GOT3 (cell line): ENCODE measurements at places on chromosomes 12 and 14.

DNA sequence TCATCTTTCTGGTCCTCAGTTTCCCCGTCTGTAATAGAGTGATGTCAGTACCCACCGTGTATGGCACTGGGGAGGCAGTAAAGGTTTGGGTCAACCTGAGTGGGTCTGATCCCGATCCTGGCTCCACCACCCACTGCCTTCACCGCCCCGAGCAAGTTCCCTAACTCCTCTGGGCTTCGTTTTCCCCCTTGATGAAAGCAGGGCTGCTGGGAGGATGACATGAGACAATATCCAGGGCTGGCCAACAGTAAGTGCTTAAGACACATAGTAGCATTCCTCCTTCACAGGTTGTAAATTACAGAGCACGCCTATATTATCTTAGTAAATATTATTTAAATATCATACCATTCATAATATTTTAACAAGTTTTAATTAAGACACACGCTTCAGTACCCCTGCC, 595 bp downstream of the PLEK2 start:
- DNase-seq, result no peak

GRCh38 chr12:13536219-13536910, 339.8 kb downstream of the EMP1 start:
- no peak for DNase-seq

DNA sequence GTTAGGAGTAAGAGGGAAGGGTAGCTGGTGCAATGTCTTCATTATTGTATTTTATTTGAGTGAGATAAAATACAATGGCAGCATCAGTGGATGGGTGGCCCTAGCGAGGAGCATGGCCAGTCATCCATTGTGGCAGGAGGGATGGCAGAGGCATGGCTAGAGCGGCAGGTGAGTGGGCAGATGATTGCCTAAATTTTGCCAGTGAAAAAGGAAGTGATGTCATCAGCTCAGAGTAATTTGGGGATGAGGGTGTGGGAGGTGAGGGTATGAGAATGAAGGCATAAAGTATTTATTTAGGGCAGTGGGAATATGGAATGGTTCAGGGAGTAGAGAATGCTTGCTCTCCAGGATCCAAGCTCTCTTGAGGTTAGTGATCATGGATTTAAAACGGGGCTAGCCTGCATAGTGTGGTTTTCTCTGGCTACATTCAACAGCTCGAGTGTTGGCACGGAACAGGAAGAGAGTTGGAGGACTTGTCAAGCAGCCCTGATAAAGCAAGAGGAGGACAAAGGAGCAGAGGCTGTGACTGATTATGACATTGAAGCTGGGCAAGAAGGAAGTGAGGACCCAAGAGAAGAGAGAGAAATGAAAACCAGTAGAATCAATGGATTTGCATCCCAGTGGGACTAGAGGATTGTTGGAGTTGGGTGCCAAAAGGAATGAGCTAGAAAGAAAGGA, 18.7 kb upstream of the SERPINA6 start:
- DNase-seq, result no peak

GRCh38 chr12:119876761-119877638, at the start of gene CIT:
Gene CIT, minus strand, starts transcription at chr12:119877320. Its CDS starts 1,152 bp downstream, at chr12:119876168.
- DNase-seq, result peak; percentile 57

DNA sequence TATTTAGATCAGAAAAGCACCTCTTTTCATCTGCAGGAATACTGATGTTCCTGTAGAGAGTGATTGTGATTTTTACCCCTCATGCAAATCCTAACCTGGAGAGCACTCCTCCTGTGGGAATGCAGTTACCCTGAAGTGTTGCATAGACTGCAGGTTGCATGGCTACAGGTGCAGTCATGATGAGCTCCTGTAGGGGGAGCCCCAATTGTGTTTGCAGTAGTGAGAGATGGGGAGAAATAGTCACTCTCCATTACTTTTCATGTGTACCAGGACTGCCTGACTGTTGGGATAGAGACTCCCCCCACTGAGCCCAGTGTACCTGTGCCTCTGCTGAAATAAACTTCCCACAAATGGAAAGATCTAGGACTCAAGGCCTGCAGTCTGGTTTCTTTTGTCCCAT, 1086.5 kb downstream of the SLC6A15 start:
- no peak for DNase-seq

GRCh38 chr12:113070117-113070906, 13.8 kb downstream of the DTX1 start:
- no peak for DNase-seq

DNA sequence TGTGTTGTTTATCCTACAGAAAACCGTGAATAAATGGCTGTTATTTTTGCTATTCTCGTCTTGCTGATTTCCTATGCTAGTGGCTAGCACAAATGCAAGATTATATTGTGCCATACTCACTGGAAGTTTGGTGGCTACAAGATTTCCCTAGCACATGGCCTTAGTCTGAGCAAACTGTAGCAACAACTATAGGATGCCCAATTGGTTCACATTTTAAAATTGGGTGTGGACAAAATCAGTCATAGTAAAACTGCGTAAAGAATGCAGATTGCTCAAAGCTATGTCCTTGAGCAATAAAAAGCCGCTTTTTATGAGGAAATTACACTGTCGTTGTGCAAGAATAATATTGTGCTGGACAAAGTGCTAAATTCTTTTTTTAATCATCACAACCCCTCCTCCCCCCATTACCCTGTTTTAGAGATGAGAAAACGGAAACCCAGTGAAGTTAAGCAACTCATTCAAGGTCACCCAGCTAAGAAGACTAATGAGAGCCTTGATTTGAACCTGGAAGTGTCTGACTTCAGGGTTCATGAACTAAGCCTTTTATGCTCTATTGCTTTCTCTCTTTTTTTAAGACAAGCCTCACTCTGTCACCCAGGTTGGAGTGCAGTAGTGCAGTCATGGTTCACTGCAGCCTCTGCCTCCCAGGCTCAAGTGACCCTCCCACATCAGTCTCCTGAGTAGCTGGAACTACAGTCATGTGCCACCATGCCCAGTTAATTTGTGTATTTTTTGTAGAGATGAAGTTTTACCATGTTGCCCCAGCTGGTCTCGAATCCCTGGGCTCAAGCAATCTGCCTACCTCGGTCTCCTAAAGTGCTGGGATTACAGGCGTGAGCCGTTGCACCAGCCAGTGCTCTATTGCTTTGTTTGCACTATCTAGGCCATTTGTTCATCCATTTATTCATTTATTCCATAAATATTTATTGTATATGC, 73.6 kb downstream of the SRGAP1 start:
- DNase-seq, result no peak

GRCh38 chr12:118544569-118544968, 168.2 kb downstream of the SUDS3 start:
- DNase-seq, result no peak

- no peak for DNase-seq
These were observed 46.1 kb downstream of the DNAH10 start for GRCh38 chr12:123808167-123808566.

DNA sequence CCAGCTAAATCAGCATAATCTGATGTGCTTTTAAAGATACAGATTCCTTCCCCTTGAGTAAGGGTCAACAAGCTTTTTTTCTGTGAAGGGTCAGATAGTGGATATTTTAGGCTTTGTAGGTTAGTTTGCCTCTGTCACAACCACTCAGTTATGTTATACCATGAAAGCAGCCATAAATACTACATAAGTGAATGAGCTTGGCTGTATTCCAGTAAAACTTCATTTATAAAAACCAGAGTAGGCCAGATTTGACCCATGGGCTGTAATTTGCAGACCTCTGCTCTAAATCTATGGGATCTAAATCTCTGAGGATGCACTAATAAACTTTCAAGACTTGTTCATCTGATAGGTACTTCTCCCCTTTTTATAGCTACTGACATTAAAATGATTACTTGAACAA, 47.7 kb downstream of the LEMD3 start:
- DNase-seq, result no peak

GRCh38 chr12:130132831-130133511, 29.3 kb upstream of the FZD10 start:
- DNase-seq, result no peak

DNA sequence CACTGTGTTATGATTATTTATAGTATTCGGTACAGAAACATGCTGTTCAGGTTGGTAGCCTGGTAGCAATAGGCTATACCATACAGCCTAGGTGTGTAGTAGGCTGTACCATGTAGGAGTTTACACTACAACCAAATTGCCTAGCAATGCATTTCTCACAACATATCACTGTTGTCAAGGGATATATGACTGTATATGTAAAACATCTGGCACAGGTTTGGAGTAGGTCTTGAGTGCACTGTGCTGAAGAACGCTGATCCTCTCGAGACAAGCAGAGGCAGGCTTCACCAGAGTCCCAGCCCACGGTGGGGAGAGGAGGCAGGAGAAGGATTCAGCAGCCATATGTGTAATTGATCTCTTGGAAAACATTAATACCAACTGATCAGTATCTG, 15.0 kb upstream of the TBX5 start:
- no peak for DNase-seq

- no peak for DNase-seq
These were observed 562 bp upstream of the GLIPR1L2 start for GRCh38 chr12:75390156-75390898.

- no peak for DNase-seq
These were observed 258.6 kb downstream of the IPO8 start for GRCh38 chr12:30437044-30437443.

GRCh38 chr12:105051981-105052380, 32.3 kb downstream of the ALDH1L2 start:
- no peak for DNase-seq

- DNase-seq, result no peak
These were observed 49.9 kb downstream of the ZNF641 start for GRCh38 chr12:48300774-48301173.

GRCh38 chr12:100503228-100503628, 29.6 kb downstream of the NR1H4 start:
- DNase-seq, result no peak

DNA sequence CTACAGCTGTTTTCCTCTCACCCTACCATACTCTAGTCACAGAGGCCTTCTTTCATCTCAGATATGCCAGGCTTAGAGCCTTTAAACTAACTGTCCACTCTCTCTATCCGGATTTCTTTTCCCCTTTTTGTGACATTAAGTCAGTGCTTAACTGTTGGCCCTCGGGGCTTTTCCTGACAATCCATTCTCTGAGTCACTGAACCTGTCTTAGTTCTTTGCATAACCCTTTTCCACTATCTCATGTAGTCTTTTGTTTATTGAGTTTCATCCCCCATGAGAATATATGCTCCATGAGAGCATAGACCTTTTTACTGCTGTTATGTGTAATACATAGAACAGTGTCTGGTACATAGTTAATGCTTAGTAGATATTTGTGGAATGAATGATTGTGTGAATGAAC, 68.7 kb downstream of the PLEKHA5 start:
- no peak for DNase-seq

GRCh38 chr14:58640959-58641358, 3.2 kb downstream of the DACT1 start:
- no peak for DNase-seq

DNA sequence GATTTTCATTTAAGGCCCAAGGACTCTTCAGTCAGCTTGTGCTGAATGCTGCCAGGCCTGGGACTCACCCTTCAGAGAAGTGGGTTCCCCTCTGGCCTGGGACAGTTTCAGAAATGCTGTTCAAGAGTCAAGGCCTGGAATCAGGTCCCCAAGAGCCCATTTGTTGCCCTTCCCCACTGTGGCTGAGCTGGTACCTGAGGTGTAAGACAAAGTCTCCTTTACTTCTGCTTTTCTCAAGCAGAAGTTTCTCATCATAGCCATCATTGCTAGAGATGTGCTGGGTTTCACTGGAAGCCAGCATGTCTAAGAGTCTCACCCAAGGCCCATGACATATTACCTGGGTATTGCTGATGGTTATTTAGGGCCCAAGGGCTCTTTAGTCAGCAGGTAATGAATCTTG, 8.9 kb downstream of the FANCM start:
- DNase-seq, result no peak

- no peak for DNase-seq
These were observed 67.2 kb downstream of the CCDC91 start for GRCh38 chr12:28257411-28257810.

- DNase-seq, result no peak
These were observed 189.5 kb upstream of the FRMD6 start for GRCh38 chr14:51462182-51462581.

- DNase-seq, result no peak
These were observed 8.0 kb downstream of the CCDC59 start for GRCh38 chr12:82350161-82350560.

DNA sequence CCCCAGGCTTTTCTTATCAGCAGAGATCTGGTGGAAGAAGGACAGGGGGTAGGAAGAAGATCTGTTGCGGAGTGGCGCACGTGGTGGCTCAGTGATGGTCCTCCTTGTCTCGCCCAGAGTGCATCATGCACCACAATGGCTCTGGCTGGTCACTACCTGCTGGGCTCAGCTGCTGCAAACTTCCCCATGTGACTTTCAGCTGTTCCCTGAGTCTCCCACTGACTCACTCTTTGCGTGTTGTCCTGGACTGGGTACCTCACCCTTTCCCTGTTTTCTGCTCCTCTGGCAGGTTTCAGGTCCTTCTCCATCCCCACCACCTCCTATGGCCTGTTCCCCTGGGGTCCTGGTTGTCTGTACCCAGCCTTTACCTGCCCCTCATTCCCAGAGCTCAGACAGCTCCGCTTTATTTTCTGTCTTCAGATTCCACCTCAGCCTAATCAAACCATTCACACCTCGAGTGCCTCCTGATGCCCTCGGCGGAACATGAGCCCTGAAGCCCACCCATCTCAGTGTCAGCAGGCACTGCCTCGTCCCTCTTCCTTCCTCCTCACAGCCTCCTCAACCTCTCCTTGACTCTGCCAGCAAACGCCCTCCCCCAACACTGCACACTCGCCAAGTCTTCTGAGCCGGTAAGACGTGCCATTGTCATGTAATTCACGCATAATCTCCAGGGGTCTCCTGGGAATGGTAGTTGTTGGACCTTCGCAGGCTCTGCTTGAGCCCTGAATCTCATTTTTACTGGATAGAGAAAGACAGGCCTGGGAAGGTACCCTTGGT, 1.8 kb downstream of the C1R start:
- DNase-seq, result no peak

- no peak for DNase-seq
These were observed 151.2 kb upstream of the C14orf180 start for GRCh38 chr14:104428333-104428851.
